Amygdala (tissue), 56 donors: ENCODE measurements at places on chromosomes 3 and 15.

- no peak for DNase-seq
Measured at GRCh38 chr3:5233026-5233425, 45.5 kb downstream of the EDEM1 start.

DNA sequence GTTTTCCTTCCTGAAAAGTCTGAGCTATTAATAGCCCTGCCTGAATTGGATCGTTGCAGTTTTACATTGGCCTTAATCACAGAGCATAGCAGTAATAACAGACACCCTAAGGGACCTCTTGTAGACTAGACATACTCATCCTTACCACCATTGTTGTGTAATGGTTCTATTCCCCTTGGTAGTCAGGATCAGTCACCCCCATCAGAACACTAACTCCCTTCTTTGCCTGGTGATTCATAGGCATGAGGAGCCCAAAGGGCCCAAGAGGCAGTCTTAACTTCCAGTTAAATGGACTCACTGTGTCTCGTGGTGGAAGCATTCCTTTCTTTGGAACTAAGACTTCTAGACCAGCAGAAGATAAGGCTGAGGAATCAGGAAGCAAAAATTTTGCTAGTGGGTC, 20.2 kb downstream of the CGGBP1 start:
- DNase-seq = no peak

- no peak for DNase-seq
Measured at GRCh38 chr15:49079340-49080039, 33.2 kb upstream of the SECISBP2L start.

DNA sequence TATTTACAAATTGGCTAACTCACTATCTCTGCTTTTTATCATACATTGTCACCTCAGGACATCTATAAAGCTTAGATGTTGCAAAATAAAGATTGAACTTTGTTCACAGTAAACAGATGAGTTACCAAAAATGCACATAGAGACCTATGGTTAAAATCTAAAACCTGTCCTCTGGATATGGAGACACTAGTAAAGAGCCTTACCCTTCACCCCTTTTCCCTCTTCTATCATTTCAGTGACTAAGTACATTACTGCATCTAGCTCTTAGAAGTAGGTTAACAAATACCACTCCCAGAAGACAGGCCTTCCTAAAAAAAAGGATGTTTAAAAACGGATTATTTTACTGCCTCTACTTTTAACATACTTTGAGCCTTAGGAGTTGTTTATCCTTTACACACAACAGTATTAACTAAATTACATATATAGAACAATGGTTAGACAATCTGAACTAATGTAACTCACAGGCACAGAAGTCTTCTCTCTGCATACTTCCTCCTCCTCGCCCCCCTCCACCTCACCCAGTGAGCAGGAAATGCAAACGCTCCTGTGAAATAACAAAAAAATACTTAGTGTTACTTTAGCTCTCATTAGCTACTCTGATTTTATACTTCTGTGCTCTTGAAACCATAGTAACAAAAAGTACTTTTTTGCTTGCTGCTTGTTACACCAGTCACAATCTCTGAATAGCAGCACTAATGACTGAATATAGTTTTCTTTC, 23.3 kb downstream of the IREB2 start:
- DNase-seq = no peak

DNA sequence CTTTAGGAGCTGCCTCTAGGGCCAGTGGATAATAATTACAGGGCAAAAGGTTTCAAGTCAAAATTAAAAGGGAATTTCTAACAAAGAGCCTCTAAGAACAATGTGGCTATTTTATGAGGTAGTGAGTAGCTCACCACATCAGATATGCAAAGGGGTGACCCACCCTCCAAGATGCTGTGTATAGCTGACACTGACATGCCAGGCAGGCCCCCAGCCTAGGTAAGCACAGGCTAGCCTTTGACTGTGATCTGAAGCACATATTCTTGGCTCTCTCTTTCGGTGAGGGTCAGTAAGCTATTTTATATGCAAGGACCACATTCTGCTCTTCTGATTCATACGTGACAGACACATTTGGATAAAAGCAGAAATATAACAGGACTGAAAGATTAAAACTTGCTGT, 2.8 kb upstream of the THSD4 start:
- DNase-seq = no peak

DNA sequence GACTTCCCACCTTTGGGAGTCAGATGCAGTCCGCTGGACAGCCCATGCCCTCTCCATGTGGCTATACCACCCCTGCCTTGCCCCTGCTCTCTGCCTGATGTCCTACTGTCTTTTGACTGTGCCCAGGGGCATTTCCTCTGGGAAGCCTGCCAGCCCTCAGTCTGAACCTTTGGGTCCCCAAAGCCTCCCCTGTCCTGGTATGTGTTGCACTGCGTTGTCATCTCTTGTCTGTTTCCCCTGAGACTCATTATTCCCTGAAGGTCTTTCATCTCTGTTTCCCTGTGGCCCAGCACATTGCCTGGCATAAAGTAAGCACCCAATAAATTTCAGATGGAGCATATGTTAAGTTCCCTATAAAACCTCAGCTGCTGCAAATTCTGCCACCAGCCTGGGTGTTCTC, 236.6 kb upstream of the CTDSPL start:
- no peak for DNase-seq

- DNase-seq = no peak
Measured at GRCh38 chr15:33874156-33874555, 94.1 kb upstream of the CHRM5 start.

DNA sequence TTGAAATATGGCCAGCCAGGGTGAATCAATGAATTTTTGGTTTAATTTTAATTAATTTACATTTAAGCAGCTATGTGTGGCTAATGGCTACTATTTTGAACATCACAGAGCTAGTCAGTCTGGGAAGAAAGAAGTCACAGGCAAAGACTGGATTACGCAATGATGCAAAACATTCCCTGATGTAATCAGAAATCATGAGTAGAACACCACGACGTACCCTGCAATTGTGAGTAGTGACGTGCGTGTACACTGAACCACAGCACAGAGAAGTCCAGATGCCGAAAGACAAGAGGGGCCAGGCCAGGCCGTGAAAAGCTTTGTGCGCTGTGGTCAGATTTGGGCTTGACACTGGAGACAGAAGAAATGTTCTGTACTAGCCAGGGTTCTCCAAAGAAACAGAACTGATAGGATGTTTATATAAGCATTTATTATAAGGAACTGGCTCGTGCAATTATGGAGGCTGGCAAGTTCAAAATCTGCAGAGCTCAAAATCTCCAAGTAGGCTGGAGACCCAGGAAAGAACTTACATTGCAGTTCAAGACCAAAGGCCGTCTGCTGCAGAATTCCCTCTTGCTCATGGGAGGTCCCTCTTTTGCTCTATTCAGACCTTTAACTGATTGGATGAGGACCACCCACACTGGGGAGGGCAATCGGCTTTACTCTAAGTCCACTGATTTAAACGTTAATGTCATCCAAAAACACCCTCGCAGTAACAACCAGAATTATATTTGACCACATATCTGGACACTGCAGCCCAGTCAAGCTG, 44.6 kb downstream of the SH3BP5 start:
- DNase-seq = no peak

DNA sequence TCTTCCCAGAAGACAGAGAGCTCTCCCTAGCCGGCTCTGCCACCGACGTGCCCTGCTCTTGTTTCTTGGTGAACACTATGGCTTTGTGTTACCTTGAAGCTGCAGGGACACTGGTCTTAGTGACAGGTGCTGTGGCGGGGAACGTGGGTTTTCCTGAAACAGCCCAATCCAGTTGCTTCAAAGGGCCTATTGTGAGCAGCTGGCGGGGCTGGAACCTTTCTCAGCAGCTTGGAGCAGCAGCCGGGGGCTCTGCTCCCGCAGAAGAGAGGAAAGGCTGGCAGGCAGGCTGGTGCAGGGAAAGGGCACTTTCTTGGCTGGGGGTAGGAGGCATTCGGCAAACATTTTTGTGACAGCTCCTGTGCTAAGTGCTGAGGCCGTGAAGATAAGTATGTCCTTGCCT, 12.8 kb downstream of the MYZAP start:
- DNase-seq = no peak

DNA sequence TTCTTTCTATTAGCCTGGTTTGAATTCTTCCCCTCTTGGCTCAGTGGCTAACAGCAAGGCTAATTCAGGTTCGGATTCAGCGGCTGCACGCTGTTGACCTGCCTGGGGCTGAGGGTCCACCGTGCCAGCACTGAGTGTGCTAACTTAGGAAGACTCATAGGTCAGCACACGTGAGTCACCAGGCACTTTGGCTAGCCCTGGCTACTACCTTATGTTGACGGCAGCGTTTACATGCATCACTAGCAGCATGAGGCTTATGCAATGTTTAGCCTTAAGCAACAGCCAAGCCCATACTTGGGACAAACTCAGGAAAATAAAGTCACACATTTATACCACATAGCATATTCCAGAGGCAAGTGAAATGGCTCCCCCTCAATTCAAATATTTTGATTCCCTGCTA, 137.7 kb downstream of the RAB11A start:
- no peak for DNase-seq

DNA sequence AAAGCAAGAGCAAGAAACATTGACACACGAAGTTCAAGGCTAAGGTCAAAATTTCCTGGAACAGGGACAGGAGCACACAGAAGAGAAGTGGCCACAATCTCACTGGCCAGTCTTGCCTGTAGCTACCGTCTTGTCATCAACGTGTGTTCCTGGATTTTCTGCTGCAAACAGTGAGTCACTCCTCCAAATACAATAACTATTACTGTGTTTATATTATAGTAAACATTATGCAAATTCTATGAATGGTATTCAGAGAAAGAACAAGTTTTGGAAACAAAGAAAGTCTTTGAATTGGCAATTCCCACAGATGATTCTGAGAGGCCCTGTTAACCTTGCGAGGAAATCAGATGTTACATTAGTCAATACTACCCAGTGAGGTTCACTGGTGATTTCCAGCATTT, 220.5 kb downstream of the FAM43A start:
- no peak for DNase-seq

- DNase-seq = no peak
Measured at GRCh38 chr3:125003859-125004595, 51.8 kb downstream of the HEG1 start.

GRCh38 chr15:56893364-56893678, 25.1 kb upstream of the TCF12 start:
- DNase-seq = no peak

DNA sequence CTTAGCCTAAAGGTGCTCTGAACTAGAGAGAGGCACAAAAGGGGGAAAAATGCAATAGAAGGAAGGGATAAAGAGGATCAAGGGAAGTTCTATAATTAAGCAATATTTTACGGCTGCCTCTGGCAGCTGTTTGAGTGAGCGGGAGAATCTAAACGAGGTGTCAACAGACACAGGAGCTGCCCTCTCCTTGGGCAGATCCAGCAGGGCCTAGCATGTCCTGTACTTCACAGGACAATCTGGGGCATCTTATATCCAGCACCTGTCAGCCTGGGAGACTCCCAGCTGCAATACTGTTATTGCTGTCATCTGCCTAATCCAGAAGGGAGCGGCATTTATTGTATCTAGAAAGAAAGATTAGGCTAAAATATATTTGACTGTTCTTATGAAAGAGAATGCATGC, 68.9 kb downstream of the WWTR1 start:
- DNase-seq = no peak

DNA sequence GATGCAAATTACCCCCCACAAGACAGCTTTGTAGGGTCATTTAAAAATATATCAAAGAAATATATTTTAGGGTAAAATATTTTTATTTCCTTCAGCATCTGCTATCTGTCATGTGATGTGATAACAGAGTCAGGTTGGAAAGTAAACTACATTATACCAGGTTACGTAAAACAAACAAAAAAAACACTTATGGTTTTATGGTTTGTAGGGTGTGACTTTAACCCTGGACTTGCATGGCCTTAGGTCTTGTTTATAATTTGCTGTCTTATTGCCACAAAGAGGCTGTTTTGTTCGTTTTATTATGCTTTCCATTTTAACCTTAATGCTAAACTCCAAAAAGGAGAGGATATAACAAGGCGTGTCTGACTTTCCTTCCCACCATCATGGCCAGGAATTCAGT, 244.5 kb upstream of the MME start:
- DNase-seq = no peak

GRCh38 chr3:124876401-124876878, 10.7 kb downstream of the ITGB5 start:
- DNase-seq = no peak

DNA sequence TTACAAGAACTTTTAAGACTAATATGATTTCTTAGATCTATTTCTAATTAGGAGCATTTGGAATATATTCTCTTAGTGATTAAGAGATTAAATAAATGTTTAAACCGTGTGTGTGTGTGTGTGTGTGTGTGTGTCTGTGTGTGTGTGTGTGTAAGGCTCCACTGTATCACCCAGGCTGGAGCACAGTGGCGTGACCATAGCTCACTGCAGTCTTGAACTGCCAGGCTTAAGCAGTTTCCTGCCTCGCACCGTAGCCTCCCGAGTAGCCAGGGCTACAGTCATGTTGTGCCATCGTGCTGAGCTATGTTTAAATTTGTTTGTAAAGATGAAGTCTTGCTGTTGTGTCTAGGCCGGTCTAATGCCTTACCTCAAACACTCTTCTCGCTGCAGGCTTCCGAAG, 109.4 kb downstream of the KLHL25 start:
- DNase-seq = no peak
